ENCODE measurements at places on chromosomes 5 and 9.
A peak's percentile ranks its signal among the peaks of the same experiment; 100 is the strongest.

DNA sequence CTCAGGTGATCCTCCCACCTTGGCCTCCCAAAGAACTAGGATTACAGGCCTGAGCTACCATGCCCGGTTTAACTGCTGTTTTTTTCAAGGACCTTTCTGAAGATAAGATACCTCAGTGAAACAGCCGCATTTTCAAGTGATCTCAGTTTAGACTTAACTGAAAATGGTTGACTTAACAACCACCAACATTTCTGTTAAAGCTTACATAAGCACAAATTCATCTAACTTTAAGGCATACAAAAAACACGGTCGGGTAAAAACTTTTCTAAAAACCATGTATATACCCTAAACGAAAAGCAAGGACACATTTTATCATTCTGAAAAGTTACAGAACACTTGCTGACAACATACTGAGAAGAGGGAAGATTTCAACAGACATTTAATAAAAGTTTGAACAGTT lies 22.9 kb downstream of the UBAP2 start:
- DNase-seq, result no peak

DNA sequence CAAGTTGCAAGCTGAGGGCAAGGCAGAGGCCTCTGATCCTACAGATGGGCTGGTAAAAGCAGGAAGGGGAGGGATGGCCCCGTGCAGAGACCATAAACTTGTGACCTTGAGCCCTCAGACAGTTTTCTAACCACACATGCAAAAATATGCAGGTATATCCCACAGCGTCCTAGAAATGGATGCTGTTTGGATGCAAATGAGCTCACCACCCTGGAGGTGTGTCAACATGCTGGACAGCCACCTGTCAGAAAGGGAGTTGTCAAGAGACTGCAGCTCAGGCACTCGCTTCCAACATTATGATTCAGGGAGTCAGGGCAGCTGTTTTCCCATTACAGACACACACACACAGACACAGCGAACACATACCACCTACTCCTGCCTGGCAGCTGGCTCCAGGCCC lies 97.3 kb upstream of the PANK3 start:
- DNase-seq, result no peak

DNA sequence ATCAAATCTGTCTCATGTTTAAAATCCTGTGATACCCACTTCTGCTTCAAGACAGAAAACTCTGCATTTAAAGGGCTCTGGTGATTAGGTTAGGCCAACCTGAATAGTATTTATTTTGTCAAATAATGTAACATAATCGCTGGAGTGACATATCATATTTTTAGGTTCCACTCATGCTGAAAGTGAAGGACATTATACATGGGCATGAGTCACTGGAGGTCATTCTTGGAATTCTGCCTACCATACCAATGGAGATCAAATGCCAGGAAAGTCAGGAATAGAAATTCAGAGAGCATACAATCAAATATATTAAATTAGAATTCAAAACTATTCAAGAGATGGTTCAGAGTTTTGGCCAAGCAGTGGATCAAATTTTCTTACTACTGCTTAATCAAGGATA lies 97.1 kb upstream of the PRSS3 start:
- DNase-seq, result no peak

- DNase-seq, result no peak
Measured at GRCh38 chr5:167309941-167310517, 981.4 kb upstream of the WWC1 start.

GRCh38 chr5:72064801-72065570 lies 42.3 kb upstream of the MAP1B start:
- DNase-seq, result no peak

DNA sequence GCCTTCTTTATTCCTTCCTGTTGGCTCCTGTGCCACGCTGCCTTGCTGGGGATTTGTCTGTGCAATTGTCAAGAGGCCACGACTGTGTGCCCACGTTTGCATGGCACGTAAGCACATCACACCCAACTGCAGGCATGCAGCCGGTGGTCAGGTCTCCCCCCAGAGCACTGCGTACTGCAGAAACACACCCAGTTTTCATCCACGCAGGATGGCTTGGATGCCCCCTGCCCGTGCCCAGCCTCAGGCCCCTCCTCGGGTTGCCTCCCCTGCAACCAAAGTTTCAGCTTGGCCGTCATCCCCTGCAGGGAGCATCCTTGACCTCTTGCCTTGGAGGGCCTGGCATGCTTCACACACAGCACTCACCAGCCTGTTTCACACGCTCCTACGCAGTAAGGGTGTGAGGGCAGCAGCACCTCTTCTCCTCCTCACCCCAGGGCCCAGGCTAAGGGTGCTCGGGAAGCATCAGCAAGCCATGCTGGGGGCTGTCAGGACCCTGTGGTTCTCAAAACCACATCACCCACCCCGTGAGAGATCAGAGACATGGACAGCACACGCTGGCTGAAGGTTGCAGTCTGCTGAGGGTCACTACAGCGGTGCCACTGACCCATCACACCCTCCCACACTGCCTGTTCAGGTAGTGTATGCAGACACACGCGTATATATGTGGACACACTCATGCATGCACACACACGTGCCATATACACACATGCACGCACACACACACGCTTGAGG lies 3.1 kb downstream of the MRPL36 start:
- DNase-seq, result no peak

- DNase-seq, result no peak
Measured at GRCh38 chr9:34370970-34371880, 5.5 kb downstream of the MYORG start.

- DNase-seq, result peak; percentile 44
Measured at GRCh38 chr5:81631124-81631523, 119.8 kb downstream of the SSBP2 start.

DNA sequence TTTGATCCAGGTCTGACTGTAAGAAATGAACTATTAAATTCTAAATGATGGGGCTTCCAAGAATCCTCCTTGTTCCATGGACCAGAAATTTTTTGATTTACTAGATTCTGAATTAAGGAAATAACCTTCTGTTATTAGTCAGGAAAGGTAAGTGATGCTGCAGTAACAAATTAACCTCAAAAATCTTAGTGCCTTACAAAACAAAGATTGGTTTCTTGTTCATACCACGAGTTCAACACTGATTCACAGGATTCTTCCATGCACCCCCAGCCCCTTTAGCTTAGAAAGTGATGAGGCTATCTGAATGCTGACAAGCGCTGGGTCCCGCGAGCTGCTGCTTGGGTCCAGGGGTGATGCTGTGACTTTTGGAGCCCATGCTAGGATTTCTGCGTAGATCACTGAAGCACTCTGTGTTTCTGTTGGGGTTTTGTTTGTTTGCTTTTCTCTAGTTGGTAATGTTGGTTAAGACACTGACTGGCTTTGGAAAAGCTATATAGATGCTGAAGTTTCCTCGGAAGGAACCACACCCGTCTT lies 52.3 kb downstream of the COL15A1 start:
- DNase-seq, result peak; percentile 7

DNA sequence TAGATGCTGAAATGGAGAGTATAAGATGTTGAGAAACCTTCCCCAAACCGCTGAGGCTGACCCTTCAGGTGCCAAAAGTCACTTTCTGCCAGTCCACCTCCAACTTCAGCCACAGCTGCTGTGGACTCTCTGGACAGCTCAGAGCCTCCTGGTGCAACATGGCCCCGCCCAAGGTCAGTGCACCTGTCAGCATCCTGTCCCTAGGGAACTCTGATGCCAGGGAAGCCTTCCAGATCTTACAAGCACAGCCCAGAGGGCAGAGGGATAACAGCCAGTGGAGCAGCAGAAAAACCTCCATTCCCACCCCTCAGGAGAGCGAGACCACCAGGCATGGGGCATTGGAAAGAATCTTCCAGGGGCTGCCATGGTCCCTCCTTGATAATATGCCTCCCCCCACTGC lies 10.5 kb upstream of the PTGES2 start:
- DNase-seq, result no peak

GRCh38 chr9:108441726-108442125 lies 414.1 kb downstream of the ACTL7B start:
- no peak for DNase-seq

DNA sequence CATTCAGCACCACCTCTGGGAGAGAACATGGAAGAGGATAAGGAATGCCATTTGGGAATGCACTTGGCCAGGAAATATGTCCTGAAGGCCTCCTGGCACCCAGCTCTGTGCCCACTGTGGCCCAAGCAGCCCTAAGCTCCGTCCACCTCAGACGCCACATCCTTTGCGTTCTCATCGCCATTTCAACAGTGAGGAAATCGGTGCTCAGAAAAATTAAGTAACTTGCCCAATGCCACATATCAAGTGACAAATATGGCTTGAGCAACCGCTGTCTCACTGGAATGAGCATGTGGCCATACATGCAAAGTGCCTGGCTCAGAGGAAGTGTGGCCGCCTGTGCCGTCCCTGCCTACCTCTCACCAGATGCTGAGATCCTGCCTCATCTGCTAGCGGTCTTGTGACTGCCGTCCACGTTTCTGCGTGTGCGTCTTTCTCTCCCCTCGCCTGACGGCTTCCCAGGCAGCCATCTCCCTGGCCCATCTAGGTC lies 984 bp upstream of the DOK3 start:
- no peak for DNase-seq

- no peak for DNase-seq
Measured at GRCh38 chr9:27206041-27206440, 90.9 kb downstream of the EQTN start.

GRCh38 chr9:125099816-125100215 lies 43.5 kb downstream of the SCAI start:
- DNase-seq, result no peak

GRCh38 chr5:130316971-130317680 lies 412.9 kb downstream of the CHSY3 start:
- no peak for DNase-seq

DNA sequence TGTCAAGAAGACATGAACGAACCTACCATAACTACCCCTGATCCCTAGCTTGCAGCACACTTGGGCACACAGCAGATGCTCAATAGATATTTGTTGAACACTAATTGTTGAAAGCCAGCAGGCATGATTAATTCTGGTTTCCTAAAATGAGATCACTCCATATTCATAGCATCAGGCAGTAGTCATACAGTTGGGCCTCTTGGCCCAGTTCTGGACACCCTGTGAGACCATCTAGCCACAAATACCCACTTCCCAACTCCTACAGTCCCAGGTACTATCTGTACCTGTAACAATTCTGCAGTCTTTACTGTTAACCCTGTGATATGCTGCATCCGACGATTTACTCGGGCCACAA lies 24.2 kb downstream of the P4HA2 start:
- peak; percentile 1 for DNase-seq

DNA sequence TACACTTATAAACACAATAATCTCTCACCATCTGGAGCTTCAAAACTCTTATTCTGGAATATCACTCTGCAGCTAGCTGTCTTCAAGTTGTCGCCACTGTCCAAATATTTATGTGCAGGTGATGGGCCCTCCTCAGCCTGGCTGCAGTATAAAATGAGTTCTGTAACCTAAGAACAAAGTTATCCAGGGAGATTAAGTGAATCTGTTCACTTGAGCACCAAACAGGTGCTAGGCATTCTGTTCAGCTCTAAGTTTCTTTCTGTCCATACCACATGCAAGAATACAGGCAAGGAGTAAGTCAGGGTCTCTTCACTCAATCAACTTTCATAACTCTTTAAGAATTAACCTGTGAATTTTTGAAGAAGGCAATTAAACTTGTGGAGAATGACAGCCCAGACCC lies 344.1 kb downstream of the PLK2 start:
- DNase-seq, result no peak

GRCh38 chr5:101036778-101037177 lies 133.7 kb upstream of the ST8SIA4 start:
- no peak for DNase-seq

DNA sequence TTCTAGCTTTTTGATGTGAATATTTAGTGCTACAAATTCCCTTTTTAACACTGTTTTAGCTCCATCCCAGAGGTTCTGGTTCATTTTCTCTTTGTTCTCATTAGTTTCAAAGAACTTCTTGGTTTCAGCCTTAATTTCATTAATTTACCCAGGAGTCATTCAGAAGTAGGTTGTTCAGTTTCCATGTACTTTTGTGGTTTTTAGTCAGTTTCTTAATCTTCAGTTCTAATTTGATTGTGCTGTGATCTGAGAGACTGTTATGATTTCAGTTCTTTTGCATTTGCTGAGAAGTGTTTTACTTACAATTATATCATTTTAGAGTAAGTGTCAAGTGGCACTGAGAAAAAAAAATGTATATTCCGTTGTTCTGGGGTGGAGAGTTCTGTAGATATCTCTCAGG lies 240.1 kb upstream of the RASA1 start:
- no peak for DNase-seq

- no peak for DNase-seq
Measured at GRCh38 chr5:67246108-67246507, 49.5 kb upstream of the CD180 start.

DNA sequence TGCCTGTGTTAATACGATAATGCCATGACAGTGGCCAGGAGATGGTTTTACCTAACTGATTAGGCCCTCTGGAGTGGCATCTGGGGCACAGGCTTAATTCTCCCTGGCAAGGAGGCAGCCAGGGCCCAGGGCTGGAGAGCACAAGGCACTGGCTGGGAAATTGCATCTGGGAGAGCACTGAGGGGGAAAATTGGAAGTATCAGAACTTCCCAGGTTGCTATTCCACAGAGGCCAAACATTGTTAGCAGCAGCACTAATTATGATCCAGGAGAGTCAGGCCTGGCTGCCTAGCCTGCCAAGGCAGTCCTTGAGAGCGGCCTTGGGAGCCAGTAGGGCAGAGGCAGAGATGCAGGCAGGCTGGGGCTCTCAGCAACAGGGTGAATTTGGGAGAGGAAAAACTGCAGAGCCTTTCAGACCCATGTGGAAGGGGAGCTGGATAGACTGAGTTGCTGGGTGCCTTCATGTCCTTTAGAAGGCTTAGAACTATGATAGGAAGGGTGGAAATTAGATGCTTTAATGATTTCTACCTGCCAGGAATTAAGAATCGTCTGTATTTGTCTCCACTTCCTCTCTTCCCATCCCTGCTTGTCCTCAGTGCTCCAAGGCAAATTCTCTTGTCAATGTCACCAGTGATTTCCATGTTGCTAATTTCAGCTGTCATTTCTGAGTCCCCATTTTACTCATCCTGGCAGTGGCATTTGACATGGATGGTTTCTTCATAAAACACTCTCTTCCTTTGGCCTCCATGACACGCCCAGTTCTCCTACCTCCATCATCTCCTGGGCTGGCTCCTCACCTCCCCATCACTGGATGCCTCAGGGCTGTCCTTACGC lies 56.1 kb upstream of the HSPA9 start:
- no peak for DNase-seq

DNA sequence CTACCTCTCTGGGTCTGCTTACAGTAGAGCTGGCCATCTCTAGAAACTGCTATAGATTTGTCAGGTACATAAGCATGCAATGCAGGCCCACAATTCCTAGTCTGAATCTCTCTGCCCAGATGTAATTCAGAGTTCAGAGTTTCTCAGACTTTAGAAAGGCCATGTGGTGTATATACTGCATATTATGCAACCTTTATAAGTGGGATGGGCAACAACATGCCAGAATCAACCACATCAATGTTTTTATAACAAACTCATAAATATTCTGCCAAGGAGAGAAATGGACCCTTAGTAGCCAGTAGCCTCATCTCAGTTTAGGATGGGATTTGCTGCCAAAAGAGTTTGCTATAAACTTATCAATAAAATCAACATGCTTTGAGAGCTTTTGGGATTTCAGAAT lies 78.8 kb downstream of the SLC1A1 start:
- DNase-seq, result no peak

GRCh38 chr5:156076912-156077311 lies 250.1 kb upstream of the SGCD start:
- DNase-seq, result no peak

Data from activated T-cell treated with anti-CD3 and anti-CD28 coated beads, Interleukin-2, amount 50 U/mL, for 48 hours (primary cell).